ENCODE measurements at places on chromosomes 11 and 22.

- no peak for DNase-seq
These were observed 16.7 kb downstream of the TECTA start for GRCh38 chr11:121117788-121118187.

- DNase-seq = no peak
These were observed 6.2 kb upstream of the SYT8 start for GRCh38 chr11:1828542-1828941.

DNA sequence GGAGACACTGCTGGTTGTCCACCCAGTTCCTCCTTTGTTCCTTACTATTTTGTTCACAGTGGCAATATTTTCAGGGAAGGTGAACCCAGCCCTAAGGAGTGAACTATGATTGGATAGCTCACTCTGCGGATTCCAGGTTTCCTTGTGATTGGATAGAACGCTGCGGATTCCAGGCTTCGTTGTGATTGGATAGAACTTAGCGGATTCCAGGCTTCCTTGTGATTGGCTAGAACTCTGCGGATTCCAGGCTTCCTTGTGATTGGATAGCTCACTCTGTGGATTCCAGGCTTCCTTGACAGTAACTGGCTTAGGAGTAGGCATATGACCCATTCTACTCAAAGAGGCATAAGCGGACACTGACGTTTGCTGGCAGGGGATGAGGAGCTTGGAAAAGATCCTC, 28.6 kb upstream of the ADA2 start:
- DNase-seq = no peak

GRCh38 chr11:30107899-30108298, 91.1 kb upstream of the KCNA4 start:
- no peak for DNase-seq

DNA sequence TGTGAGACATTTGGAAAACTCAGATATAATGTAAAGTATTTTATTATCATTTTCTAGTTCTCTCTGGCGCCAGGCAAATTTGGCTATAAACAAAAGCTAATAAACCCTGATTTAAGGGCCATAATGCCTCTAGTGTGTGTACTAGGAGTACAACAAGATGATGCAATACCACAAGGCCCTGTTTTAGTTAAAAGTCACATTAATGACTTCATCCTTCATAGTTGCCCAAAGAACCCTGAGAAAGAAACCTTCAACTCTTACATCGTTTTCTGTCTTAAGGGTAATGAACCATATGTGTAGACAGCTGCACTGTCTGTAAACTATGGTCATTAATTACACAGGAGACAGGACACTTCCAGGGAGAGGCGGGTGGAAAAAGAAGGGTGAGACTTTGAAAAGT, 538.4 kb downstream of the FAM181B start:
- no peak for DNase-seq

DNA sequence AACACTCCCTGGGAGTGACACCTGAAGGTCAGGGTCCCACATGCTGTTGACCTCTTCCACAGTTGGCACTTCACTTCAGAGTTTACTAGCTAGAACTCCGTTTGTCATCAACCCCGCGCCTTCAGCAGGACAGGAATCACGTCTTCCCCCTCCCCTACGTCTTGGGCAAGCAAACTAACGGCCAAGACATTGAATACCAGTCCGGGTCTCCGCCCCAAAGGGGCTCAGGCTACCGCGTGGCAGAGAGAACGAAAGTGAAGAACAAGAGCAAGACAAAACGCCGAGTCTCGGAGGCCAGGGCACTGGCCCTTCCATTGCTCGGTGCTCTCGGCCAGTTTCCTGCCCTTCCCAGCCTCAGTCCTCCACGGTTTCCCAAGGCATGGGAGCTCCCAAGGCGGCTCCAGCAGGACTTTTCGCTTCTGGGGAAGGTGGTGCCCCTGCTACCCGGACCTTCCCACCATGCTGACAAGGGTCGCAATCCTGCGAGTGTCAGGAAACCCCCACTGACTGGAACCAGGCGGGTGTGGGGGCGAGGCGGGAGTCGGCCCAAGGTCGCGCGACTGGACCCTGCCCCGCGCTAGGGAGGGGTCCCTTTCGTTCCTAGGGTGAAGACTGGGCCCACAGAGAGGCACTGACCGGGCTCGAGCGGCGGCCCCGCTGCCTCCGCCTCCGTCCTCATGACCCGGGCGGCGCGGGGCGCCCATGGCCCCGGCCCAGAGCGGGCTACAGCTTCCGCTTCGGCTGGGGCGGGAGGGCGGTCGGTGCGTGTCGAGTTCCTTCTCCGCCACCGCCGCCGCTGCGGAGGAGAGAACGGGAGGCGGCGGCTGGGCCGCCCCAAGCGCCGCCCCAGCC, at the start of gene GUCD1:
Gene GUCD1 (minus strand): TSS at position 826 of the 852 bp plus-strand sequence. CDS start 147 bp downstream, at position 679.
- DNase-seq = no peak

DNA sequence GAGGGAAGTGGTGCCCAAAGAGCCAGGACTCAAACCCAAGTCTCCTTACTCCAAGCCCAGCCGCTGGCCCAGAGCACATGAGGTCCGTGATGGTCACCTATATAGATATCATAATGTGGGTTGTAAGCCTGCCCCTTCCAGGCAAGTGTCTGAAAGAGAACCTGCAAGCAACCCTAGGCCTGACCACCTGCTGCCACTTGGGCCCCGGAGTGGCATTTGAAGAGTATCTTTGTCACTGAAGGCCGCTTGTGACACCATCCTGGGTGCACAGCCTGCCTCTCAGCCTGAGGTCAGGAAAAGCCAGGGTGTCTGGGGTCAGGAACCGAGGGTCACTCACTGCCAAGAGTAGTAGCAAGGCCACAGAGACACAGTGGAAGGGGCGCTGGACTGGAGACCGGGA, 32.4 kb downstream of the OTOG start:
- DNase-seq = no peak

DNA sequence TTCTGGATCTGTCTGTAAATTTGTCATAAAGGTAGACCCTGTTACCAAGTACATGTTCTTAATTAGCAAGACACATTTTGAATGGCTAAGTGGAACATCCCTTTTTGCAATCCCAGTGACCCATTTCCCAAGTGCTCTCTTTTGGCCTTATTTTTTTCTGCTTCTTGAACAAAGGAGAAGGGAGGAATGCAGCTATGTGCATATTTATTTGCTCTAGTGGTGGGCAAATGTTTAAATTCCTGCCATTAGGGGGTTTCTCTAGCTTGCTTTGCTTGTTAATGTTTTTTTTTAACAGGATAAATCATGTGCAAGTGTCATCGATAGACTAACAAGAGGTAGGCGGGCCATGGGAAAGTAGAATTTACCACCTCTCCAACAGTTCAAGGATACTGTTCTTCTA, 135.7 kb downstream of the COMMD9 start:
- no peak for DNase-seq
